ENCODE measurements at places on chromosomes 4 and X. TPM values are rescaled to one million over a fixed set of nuclear protein-coding genes. Genes with fewer than 3 reads are reported as not detected.

GRCh38 chrX:43706786-43707370, 50.8 kb downstream of the MAOA start:
- no peak for DNase-seq

Gene CRMP1
- 0.65 TPM for total RNA-seq

Gene SPATA18
- total RNA-seq = 2.2 TPM

Gene PNPLA4
- total RNA-seq = 7.8 TPM

Gene DSPP
- not detected for total RNA-seq
